Epithelial cell of esophagus (primary cell): ENCODE measurements at places on chromosomes 6 and 20.

GRCh38 chr6:40395066-40395697 is 192.0 kb downstream of the LRFN2 start:
- DNase-seq = peak; percentile 15

DNA sequence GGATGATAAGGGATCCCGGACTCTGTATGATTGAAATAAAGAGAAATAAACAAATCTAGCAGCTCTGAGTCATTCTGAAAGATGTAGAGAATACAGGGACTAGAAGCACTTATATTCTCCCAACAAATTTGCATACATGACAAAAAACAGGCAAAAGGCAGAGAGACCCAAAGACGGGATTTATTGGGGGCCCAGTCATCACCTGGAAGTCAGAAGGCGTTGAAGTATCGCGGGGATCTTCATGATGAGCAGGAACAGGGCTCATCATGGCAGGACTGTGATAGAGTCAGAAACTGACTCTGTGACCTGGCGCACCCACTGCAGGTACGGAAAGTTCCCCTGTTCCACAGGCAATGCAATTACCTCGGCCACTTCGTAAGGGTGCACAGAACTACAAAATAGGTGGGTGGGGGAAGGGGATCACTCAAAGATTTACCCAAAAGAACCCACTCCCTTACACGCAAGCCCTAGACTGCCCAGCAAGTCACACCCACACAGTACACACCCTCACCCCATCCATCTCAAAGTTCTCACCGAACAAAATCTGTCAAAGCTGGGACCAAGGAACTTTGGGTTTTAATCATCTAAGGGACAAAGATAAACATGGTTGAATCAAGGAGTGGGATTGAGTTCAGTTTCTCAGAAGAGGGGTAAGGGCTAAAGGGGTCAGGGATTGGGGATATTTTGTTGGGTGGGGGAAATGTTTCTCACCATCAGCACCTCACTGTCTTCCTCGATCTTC is 1.4 kb downstream of the CUTA start:
- DNase-seq = no peak

GRCh38 chr20:15242773-15243172 is 905.4 kb upstream of the FLRT3 start:
- DNase-seq = no peak

- peak; percentile 84 for DNase-seq
Observed at GRCh38 chr20:50710492-50711063, 19.2 kb upstream of the RIPOR3 start.

DNA sequence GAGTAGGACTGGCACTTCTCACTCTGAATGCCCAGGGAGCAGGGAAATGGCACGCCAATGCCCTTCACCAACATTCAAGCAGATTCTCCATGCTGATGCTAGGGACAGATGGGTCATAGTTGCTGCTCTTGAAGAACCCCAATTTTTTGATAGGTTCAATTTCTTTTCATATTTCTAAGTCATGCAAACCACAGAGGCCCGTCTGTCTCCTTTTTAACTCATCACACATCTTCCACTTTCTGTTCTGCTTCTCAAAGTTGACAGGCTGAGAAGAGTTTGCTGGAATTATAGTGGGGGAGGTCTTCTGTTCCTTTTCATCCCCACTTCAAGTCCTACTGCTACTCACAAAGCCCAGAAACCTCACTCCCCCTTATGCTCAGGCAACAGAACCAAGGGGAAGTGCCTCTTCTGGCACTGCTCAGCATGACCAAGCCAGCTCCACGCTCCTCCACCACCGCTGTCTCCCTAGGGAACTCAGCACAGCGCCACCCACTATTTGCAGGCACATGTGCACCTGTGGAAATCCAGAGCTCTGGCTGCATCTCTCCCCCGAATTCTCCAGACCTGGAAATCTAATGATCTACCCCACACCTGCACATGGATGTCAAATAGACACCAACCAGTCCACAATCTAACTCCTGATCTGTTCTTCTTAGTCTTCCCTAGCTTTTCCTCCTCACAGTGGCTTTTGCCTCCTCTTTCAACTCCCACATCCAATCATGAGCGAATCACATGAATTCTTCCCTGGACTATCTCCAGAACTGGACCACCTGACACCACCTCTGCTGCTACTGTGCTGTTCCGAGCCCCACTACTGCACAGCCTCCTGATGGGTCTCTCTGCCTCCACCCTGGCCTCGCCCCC is 10.7 kb downstream of the ZBTB24 start:
- no peak for DNase-seq

- DNase-seq = no peak
Observed at GRCh38 chr20:8809107-8809953, 259.6 kb upstream of the PLCB4 start.
